Astrocyte of the hippocampus (primary cell): ENCODE measurements at places on chromosomes 1 and 21.

DNA sequence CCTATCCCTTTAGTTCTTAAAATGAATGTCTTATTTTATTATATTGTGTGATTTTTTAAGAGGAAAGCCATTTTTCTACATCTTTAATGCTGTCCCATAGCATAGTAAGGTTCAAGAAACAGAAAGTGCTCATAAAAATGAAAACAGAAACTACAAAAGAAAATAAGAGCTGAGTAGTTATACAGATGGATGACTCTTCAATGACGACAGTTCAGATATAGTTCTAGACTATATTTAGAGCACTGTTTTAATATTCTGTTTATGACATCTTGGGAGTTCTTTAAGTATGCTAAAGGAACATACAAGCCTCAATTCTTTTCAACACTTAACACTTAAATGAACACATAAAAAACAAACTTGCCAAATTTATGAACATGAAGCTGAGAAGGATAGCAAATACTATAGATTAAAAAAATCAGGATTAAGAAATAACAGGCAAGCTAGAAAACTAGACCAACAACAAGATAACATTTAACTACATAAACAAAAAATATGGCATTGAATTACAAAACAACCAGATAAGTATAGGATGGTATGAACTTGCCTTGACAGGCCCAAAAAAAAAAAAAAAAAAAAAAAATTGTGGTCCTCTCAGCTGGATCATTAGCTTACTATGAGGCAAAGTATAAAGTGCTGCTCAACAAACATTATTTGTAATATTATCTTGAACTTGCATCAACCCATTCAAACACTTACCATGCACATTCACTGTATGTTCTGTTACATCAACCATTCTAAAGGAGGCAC lies 87.9 kb downstream of the ZZZ3 start:
- no peak for DNase-seq

GRCh38 chr1:194387531-194387930 lies 1201.1 kb upstream of the B3GALT2 start:
- DNase-seq, result no peak

- DNase-seq, result no peak
Measured at GRCh38 chr1:30783256-30783915, 25.8 kb upstream of the LAPTM5 start.

DNA sequence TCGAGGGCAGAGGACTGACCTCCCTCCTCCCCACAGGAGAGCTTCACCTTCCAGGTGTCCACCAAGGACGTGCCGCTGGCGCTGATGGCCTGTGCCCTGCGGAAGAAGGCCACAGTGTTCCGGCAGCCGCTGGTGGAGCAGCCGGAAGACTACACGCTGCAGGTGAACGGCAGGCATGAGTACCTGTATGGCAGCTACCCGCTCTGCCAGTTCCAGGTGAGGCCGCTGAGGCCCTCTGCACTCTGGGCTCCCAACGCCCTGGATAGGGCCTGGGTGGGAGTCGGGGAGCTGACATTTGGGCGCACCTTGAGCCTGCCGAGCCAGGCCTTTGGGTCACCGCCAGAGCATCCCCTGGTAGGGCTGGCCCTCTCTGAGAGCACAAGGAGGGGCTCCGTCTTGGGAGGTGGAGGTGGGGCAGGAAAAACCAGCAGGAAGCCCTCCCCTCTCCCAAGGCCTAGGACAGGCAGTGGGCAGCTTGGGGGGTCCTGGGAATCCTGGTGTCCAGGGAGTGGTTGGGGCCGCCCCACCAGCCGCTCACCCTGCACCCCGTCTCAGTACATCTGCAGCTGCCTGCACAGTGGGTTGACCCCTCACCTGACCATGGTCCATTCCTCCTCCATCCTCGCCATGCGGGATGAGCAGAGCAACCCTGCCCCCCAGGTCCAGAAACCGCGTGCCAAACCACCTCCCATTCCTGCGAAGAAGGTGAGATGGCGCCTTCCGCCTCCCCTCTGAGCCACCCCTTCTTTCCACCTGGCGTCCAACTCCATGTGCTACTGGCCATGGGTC lies 65.1 kb downstream of the PIK3CD start:
- DNase-seq, result no peak

GRCh38 chr1:9229549-9229948 lies 5.0 kb upstream of the H6PD start:
- DNase-seq, result no peak

DNA sequence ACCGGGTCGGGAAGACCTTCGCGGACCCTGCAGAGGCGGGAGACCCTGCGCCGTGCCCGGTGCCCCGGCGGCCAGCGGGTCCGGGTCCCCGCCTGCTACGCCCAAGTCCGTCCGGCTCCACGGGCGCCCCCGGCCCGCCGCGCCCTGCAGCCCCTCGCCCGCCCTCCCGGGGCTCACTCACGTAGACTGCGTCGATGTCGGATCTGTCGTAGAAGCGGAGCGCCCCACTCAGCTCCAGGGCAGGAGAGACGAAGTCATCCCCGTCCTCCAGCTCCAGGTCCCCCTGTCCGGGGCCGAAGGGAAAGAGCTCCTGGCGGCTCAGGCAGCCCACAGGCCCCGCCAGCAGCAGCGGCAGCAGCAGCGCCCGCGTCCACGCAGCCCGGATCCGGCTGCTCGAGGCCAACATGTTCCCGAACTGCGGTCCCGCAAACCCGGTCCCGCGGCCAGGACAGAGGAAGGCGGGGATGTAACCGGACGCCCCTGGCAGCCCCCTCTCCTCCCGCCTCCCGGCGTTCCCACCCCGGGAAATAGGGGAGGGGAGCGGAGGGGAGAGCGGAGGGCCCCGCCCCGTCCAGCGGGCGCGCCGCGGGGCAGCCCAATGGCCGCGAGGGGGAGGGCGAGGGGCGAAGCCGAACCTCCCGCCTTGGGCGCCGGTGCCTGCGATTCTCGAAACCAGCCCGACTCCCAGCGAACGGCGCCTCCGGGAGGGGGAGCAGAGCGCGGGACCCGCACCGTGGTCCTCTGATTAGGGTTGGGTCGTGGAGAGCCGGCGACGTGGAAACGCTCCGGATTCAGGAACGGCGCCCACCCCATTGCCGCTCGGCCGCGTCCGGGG lies at the start of gene NID1:
NID1 (minus strand) TSS at position 417 of the 835 bp plus-strand sequence; CDS start at position 406, 11 bp downstream.
- peak; percentile 88 for DNase-seq

- no peak for DNase-seq
Measured at GRCh38 chr1:119032986-119033385, 44.8 kb upstream of the TBX15 start.

DNA sequence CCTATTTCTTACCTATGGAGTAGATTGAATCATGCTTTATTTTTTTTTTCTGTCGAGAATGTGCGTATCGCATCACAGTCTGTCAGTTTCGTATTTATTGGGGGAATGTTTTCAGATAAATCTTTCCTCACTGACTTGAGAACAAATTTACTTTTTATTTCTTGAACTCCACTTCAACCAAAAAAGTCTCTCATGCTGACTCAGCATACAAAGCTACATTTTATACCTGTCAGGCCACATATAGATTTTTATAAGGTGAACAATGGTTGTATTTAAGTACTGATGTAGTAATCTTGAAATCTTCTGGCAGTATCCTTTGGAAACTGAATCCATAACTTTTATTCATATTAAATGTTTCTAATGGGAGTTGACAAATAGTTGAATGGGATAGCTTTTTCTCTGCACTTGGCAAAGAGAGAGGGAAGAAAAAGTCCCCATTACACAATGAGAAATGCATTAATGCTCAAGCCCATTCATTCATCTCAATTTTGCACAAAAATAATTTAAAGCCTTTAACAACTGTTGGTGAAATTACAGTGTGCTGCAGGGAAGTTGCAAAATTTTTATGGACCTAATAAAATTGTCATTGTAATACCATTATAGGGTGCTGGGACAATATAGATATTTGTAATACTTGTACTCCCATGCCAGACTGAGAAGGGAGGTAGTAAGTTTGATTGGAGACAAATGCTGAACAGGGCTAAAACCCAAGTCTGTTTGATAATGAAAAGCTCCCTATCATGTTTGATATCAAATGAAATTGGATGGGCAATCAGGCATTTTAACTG lies 367.6 kb downstream of the HLX start:
- no peak for DNase-seq

DNA sequence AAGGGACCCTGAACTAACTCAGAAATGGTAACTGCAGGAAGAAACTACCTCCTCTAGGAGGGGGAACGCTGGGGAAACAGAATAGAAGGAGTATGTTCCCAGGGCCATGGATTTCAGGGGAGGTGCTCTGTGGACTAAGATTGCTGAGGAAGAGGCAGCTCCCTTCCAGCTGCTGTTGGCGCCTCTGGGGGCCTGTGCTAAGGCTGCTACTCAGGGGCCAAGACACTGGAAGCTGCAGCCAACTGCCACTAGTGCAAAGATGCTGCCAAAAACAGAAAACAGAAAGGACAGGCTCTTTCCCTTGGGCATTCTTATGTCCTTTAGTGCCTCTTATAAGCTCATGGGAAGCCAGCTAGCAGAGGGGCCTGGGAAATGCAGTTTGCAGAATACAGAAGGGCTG lies 58.0 kb upstream of the SGIP1 start:
- no peak for DNase-seq

- no peak for DNase-seq
Measured at GRCh38 chr1:22163137-22163536, 20.2 kb upstream of the WNT4 start.

DNA sequence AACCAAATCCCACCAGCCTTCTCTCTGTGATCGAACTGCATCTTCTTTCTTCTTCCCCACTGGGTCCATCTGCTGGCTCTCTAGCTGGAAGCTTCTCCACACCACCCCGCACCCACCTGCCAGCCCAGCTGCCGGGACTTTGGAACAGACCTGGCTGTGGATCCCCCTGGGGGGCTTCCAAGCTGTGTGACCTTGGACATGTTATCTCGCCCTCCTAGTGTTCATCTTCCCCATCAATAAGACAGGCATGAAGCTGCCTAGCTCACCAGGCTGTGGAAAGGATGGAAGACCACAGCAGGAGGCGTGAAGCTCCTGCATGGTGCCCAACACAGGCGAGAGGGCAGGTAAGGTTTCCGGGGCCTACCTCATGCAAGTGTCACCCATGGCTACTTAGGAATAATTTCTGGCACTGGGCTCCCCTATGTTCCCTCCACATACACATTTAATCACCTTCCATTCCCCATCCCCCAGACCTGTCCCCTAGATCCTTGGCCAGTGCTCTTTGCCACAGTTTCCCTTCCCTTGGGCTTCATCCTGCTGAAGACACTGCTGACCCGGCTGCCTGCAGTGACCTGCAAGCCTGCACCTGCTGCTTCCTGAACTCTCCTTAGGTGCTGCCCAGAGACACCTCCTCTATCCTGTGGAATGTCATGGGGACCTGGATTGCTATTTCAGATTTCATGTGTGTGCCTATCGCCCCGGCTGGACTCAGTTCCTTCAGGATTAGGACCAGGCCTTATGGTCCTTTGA lies 13.2 kb upstream of the C2CD2 start:
- no peak for DNase-seq

- no peak for DNase-seq
Measured at GRCh38 chr1:240511789-240512188, 100.2 kb downstream of the GREM2 start.

- DNase-seq, result no peak
Measured at GRCh38 chr21:29008367-29008766, 10.8 kb downstream of the RWDD2B start.

DNA sequence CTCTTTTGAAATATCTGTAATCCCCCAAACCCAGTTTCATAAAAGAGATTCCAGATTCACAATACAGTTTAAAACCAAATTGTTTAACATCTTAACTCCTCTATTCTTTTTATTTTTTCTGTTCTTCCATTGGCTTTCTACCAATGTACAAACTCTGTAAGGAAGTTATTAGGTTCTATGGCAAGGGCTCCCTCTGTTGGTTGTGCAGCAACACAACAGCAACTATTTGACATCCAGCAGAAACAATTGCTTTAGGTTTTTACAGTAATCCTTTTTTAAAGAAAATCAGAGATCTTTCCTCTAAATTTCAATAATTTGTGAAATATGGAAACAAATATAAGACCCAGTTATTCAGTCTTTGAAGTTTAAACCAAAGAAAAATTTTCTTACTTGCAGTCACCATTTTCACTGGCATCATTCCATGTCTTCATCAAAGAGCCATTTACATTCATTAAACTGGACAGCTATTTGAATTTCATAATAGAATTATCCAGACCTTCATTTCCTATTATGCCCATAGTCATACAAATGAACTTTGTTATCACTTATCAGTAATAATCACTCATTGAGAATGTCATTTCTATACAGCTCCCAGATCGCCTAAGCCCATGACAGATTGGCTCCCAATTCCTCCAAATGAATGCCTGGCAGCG lies 46.5 kb upstream of the RNF11 start:
- peak; percentile 83 for DNase-seq

DNA sequence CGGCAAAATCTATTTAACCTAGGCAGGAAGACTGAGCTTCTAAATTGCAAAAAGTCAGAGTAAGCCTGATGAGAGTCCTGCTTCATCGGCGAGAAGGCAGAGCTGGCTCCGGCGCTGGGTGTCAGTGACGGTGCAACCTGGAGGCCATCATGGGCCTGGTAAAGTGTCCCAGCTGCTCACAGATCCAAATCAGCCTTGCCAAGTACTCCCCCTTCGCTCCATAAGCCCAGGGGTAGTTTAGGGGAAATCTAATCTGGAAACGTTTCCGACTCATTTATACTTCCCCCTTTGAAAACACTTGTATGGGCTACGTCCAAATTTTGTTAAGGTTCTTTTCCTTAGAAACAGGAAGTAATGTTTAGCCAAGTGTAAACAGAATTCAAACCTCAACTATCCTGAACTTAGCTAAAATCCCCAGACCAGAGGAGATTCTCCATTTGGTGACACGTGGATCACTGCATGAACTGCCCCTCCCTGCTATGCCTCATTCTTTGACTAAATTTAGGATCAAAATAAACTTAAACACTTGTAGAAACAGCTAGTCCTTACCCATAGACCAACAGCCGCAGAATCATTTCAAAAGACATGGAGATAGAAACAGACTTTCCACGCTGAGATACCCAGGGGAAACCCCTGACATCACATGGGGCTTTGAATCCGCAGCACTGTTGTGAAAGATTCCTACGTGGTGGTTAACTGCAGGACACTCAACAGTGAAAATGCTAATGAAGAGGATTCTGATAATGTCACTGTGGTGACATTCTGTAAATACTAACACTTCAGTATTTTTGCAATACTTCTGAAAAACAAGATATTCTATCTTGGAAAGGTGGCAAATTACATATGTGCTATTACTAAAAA lies 172.7 kb downstream of the TGFBR3 start:
- no peak for DNase-seq

- DNase-seq, result no peak
Measured at GRCh38 chr1:30129421-30130055, 593.8 kb downstream of the MATN1 start.

DNA sequence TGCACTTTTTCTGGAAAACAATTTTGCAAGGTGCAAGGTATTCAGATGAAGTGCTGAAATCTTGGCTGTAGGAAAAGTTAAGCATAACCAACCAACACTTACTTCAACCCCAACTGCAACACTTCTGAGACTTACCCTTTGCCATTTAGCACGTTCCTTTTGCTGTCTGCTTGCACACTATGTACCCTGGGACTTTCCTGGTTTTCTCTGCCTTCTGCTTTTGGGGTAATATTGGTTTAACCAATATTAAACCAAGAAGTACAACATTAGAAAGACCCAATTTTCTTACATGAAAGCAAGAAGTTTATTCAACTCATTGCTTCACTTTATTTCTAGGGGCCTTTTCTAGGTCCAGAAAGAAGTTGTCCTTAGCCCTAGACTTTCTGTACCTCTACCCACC lies 193.0 kb downstream of the HLX start:
- DNase-seq, result no peak

GRCh38 chr1:27491748-27492700 lies 2.1 kb upstream of the WASF2 start:
- peak; percentile 61 for DNase-seq
